NCI-H748 treated with DMSO at 0.1 percent for 48 hours (cell line): ENCODE measurements at places on chromosomes 16 and 17.

DNA sequence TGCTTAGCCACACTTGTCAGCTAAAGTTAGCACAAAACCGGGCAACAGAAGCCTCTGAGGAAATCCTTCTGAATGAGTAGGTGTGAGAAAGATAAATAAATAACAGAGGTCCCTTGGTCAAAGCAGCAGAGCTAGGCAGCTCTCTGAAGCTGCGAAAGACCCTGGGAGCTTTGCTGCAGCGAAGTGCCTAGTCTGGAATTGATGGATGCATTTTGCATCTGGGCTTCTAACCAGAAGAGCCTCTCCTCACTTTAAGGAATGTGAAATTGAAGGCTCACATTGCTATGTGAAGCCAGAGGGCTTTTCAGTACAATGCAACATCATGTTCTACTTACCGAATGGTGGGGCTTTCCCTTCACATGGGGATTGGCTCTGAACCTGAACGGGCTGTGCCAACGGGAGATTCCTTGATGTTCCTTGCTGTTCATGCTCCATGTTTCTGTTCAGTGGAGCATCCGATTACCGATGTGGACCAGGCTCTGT is 274.6 kb downstream of the HS3ST3B1 start:
- DNase-seq = no peak

DNA sequence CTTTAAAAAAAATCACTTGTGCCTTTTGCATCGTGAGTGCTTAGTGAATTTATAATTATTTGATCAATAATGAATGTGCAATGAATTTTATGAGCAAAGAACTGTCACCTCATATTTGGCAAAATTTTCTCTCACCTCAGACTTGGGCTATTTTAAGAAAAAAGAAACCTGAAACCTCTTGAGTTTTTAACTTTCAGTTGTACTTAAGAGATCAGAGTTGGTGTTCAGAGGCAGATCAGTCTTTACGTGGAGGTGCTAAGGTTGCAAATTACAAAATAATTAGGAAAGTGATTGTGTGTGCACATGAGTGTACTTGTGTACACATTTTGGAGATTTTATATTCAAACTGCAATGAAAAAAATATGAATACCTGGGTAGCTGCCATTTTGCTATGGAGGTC is 218.7 kb upstream of the RBFOX1 start:
- no peak for DNase-seq

GRCh38 chr16:81782236-81782635 is 3.1 kb downstream of the PLCG2 start:
- DNase-seq = no peak

DNA sequence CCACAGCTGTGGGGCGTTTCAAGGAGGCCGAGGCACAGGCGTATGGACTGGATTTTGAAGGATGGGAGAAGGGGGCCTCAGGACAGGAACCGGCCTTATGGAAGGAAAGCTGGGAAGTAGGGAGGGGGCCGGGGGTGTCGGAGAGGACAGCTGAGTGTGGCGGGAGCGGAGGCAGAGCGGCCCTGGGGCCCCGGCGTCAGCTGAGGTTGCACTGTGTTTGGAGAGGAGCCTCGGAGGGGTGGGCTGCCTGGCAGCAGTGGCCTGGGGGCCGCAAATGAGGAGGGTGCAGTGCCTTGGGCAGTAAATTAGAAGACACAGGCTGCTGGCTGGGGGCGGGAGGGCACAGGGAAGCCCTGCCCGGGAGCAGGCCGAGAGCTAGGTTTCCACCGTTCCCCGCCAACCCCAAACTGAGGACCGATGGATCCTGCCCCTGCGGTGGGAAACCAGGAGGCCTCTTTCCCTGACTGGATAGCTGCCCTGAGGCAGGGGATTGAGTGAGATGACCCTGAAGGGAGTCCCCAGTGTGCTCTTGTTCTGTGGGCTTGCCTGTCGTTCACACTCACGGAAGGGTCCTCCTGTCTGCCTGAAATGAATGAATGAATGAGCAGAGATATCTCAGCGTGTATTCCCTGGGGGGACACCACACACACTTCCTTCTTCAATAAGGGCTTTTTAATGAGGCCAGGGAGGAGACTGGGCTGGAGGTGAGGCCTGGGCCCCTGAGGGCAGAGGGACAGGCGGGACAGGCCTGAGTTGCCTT is 18.4 kb downstream of the FOXJ1 start:
- no peak for DNase-seq

- no peak for DNase-seq
Observed at GRCh38 chr16:74736531-74737157, 36.0 kb upstream of the MLKL start.

- DNase-seq = no peak
Observed at GRCh38 chr17:2994441-2994840, 69.0 kb downstream of the OR1D5 start.

DNA sequence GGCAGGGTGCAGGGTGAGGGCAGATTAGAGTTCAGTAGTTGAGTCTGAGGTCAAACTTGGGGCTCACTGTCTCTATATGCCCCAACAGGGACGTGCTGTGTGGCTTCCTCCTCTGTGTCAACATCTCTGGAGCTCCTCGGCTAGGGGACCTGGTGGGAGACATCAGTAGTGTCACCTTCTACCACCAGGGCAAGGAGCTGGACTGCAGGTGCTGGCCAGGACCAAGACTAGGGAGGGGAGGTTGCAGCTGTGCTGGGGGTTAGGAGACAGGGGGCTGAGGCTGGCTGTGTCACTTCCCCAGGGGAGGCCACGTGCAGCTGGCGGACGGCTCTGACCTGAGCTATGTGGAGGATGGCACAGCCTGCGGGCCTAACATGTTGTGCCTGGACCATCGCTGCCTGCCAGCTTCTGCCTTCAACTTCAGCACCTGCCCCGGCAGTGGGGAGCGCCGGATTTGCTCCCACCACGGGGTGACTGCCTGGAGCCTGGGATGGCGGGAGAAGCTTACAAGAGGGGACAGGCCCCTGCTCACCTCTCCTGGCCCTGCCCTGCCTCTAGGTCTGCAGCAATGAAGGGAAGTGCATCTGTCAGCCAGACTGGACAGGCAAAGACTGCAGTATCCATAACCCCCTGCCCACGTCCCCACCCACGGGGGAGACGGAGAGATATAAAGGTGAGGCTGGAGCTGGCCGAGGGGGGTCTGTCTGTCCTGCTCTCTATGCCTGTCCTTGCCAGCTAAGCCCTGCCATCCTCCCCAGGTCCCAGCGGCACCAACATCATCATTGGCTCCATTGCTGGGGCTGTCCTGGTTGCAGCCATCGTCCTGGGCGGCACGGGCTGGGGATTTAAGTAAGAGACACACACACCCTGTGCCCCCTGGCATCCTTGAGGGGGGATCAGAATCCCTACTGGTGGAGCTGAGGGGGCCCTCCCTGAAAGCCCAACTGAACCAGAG is 18.9 kb downstream of the ADAM11 start:
- DNase-seq = no peak

DNA sequence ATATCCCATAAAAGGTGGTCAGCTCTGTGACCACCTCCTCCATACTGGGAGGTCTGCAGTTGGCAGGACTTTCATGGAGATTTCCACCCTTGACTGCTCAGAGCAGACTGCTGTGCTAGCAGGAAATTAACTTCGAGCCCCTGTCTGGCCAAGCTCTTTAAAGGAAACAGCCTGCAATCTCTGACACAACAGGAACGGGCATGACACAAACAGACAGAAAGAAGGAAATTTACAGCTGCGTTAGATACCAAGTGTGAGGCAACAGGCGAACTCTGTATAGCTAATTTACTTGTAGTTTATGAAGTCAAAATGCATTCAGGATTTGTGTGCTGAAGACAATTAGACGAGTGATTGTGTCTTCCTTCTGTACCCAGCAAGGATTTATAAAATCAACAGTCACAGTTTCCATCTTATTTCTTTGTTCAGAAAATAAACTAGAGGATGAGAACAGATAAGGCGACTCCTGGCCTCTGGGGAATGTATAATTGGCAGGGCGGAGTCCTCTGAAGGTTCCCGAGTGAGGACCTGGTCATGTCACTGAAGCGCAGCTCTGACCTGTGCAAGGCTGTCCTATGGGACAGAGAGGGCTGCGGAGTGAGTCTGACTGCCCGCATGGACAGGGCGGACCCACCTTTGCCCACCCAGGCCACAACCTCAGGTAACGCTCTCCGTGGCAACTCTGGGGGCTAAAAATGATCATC is 16.1 kb downstream of the WIPI1 start:
- no peak for DNase-seq

DNA sequence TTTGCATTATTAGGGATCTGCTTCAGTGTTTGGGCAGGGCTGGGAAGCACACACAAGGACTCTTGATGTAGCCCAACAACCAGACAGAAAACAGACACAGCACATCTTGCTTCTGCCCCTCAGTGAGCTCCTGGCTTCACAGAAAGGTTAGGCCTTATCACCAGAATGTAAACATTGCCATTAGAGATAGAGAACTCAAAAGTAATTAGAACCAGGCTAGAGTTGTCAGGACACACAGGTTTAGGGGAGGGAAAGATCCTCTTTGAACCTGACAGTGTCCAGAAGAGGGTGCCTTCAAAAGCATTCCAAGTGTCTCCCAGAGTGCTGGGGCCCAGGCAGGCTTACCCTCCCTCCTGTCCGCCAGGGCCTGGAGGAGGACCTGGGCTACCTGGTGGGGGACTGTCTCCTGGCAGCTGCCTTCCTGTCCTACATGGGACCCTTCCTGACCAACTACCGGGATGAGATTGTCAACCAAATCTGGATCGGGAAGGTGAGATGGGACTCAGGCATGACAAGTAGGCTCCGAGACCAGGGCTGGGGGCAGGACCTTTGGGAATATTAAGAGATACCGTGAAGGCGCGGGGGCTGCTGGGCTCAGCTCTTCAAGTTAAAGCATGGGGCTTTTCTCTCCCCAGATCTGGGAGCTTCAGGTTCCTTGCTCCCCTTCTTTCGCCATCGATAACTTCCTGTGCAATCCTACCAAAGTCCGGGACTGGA is 16.9 kb upstream of the KDM6B start:
- no peak for DNase-seq

DNA sequence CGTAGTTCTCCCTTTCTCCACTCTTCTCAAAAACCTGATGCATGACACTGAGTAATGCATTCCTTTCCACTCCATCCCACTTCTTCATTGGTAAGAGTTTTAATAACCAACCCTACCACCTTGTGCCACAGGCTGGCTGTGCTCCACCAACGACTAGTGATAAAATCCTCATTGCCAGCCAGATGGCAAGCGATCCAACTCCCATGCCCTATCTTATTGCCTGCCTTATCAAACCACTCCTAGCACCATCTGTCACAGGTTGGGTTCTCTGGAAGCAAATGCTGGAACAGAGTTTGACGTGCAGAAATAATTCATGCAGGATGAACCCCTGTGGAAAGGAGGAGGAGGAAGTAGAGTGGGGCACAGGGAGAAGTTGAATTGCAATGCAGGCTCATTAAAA is 99.5 kb downstream of the CHD9NB start:
- DNase-seq = no peak

DNA sequence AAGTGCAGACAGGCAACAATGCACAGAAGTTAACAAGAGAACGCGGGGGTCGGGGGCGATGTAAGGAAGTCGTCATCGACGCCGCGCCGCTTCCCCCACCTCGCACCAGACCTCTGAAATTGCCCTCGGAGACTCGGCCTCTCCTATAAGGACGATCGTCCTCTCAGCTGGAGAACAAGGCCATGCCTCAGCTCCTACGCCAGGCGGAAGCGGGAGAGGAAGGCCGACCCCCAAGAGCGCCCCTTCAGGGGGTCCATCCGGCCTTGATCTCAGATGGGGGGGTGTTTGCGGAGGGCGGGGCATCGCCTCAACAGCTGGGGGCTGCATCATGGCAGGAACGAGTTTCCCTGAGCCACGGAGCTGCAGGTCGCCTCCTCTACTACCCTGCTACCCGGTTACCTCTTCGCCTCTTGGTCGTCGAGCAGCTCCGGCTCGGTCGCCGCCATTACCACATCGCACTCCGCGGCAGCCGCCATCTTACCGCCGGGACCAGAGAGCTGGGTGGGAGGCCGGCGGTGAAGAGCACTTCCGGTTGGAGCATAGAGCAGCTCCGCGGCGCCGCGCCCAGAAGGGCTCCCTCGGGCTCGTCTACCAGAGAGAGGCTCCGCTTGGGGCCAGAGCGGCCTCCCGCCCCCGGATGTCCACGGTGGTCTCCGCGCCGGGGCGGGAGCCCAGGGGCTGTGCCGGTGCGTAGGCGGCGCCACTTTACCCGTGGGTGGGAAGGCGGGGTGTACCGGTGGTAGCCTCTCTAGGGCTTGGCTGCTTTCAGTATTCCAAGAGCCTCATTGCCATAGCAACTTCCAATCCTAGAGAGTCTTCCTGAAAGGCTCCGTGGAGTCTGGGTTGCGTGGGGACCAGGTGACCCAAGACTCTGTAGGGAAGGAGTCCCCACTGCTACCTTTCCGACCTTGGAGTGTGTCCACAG is at the start of gene DNAJC7:
Gene DNAJC7 (minus strand): TSS at position 499 of the 925 bp plus-strand sequence. CDS start 23 bp downstream, at position 476.
- peak; percentile 88 for DNase-seq

DNA sequence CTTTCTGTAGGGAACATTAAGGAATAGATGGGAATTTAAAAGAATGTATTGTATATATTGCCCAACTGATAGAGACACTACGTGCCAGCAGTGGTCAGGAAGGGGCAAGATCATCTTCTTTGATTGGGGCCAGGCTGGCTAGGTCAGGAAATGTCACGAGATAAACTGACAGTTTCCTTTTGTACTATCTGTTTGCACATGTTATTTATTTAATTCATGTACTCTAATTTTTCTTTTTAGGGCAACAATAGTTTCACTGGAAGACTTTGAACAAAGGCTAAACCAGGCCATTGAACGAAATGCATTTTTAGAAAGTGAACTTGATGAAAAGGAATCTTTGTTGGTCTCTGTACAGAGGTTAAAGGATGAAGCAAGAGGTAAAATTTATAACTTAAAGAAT is 12.6 kb downstream of the NDEL1 start:
- no peak for DNase-seq

GRCh38 chr17:72340836-72341235 is 220.0 kb downstream of the SOX9 start:
- no peak for DNase-seq

DNA sequence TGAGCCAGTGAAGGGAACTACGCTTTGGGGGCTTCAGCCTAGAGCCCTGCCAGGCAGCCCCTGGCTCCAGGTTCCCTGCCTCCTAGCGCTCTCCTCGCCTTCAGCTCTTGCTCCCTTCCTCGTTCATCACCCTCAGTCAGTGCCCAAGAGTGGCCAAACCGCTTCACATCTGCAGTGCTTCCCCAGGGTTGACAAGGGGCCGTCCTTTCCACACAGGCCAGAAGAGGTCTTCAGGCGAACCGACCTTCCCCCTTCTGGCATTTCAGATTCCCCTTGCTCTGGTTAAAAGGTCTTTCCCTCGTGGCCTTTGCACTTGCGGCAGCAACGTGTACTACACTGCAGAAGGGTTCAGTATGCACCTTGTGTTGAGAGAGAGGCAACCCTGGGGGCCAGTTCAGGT is 4.1 kb downstream of the RASD1 start:
- no peak for DNase-seq

GRCh38 chr16:85185303-85186100 is 73.2 kb upstream of the CIBAR2 start:
- no peak for DNase-seq

- DNase-seq = peak; percentile 31
Observed at GRCh38 chr17:1108765-1109605, 70.8 kb downstream of the ABR start.

GRCh38 chr16:24759006-24759405 is 29.6 kb downstream of the TNRC6A start:
- DNase-seq = no peak

DNA sequence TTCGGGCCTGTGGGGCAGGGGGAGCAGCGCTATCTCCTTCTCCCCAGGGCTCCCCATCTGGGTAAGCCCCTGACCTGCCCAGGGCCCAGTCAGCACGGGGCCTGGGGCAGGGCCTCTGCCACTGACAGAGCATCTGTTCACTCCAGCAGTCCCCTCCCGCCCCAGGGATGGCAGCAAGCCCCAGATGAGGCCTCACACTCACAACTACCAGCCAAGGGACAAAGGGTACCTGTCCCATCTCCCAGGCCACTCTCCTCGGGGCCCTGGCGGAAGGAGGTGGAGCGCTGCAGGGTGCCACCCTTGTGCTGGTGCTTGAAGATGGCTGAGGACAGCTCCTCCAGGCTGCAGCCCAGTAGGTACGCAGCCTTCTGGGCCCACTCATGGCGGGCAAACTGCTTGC is 64.8 kb downstream of the MYO18A start:
- no peak for DNase-seq
